ENCODE measurements at places on chromosomes 6 and 20.

- no peak for DNase-seq
Observed at GRCh38 chr6:105824732-105825131, 261.4 kb upstream of the PRDM1 start.

DNA sequence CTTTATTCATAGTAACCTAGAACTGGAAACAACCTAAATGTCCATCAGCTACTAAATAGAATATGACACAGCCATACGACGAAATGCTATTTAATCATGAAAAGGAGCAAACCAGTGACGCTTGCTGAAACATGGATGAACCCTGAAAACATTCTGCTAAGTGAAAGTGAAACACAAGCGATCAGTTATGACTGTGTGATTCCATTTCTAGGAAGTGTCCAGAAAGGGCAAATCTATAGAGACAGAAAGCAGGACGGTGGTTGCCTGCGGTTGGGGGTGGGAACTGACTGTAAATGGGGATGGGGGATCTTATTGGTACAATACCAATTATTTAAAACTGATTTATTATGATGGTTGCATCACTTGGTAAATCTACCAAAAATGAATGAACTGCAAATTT lies 126.8 kb downstream of the IPCEF1 start:
- no peak for DNase-seq

- no peak for DNase-seq
Observed at GRCh38 chr6:34237316-34237721, 646 bp downstream of the HMGA1 start.

- no peak for DNase-seq
Observed at GRCh38 chr6:9499709-9500108, 915.2 kb downstream of the TFAP2A start.

DNA sequence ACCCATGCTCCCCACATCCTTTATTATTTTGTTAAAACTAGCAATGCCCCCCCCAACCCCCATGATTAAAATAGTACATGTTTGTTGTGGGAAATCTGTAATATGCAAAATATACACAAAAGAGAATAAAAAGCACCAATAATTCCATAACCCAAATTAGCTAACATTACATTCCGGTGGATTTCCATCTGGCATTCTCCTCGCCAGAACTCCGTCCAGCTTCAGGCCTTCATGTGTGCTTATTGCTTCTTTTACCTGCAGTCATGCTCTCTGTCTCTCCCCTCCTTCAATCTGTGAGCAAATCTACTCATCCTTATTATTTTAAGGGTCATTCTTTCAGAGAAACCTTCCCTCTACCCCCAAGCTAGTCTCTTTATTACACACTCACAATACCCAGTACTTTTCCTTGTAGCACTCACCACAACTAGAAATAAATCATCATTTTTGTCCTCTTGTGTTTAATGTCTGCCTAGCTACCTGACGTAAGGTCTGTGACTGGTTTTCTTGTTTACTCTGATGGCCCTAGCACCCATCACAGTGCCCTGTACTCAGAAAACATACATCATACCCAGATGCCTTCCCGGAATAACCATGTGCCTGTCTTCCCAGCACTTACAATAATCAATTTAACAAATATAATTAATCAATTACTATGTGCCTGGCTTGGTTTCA lies 25.6 kb upstream of the IER3 start:
- DNase-seq = no peak

DNA sequence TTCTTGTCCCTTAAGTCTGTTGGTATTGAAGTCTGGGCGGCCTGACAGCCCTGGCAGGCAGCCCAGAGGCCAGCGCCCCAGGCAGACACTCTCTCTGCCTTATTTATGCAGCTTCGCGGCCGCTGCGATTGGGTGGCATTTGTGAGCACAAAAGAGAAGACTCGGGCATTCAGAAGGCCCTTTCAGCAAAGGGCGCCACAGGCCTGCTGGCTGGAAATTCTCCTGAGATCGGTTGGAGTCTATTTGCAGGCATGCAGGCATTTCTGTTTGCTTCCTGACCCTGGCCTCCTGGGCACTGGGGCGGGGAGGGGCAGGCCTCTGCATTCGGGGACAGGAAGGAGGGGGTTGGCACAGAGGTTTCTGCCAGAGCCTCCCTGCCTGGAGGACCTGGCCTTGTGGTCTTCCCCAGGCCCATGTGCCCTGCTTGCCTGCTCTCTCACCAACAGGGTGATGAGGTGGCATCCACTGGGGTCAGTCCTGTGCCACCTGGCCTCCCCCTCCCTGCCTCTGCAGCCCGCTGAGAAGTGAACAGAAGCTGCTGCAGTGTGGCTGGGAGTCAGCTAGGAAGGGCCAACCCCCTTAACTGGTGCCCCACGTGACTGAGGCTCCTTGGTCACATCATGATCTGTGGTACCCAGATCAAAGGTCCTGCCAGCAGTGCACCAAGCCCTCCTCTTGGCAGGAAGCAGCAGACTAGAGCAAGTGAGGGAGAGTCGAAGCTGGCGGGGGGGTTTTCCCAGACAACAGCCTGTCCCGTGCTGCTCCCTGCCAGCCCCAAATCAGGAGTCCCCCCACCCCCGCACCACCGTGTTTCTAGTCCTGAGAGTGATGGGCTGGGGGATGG lies 16.6 kb upstream of the CCDC167 start:
- peak; percentile 57 for DNase-seq

DNA sequence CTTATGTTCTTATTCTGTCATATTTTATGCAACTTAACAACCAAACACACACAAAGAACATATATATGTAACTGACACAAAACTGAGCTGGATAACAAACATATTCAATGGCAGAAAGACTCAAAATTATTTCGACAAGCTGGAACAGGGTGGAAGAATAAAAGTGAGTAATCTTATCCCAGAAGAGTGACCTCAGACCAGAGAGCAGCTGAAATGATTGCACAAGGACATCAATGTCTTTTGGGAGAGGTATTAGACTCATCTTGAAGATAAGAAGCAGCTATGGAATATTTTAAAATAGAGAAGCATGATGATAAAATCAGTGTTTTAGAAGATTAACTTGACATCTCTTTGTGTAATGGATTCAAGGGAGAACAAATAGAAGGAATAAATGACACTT lies 191.6 kb upstream of the PRDM1 start:
- no peak for DNase-seq

DNA sequence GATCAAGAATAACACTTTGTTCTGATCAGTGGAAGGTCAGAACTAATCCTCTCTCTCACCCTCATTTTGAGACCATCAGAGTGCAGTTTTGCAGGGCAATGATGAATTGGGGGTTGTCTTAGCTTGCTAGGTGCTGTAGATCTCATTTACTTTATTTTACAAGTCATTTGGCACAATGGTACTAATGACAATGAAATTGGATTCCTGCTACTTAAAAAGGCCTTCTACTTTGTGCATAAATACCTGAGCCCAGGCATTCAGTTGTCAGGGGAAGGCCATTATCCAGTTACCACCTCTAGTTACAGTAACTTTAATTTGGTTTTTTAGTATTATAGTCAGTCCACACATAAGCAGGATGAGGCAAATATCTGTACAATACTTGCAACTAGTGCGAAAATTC lies 240.0 kb downstream of the HDGFL1 start:
- DNase-seq = no peak

DNA sequence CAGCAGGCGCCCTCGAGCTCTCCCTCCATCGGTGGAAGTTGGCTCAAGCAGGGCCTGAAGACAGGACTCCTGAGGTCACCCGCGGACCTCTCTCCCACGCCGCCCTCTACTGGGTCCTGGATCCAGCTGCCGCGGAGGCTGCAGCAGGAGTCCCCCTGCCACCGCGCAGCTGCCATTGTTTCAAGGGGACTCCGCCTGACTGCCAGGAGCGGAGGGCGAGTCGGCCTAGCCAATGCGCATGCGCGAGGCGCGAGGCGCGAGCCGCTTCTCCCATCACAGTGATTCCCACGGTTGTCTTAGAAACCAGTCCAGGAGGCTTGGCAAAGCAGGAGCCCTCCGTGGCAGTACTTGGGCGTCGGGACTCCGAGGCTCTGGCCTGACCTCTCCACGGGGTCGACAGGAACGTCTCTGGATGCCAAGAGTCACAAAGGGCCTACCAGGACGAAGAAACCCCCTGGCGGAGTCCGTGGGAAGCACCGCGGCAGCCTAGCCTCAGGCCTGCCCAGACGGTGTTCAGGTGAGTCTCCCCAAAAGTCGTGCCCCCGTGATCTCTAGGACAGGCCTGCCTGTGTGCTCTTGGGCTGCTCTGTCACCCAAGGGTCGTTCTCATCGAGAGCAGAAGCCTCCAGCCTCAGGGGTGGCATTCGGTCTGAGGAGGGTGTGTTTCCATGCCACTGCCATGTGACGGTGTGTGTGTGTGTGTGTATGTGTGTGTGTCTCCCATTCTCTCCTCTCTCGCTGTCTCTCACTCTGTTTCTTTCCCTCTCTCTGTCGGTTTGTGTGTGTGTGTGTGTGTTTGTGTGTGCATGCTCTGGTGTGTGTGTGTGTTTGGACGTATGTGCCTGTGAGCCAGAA lies 290.6 kb upstream of the ZNF337 start:
- DNase-seq = peak; percentile 87

GRCh38 chr6:62146954-62147853 lies 138.8 kb downstream of the KHDRBS2 start:
- DNase-seq = no peak

DNA sequence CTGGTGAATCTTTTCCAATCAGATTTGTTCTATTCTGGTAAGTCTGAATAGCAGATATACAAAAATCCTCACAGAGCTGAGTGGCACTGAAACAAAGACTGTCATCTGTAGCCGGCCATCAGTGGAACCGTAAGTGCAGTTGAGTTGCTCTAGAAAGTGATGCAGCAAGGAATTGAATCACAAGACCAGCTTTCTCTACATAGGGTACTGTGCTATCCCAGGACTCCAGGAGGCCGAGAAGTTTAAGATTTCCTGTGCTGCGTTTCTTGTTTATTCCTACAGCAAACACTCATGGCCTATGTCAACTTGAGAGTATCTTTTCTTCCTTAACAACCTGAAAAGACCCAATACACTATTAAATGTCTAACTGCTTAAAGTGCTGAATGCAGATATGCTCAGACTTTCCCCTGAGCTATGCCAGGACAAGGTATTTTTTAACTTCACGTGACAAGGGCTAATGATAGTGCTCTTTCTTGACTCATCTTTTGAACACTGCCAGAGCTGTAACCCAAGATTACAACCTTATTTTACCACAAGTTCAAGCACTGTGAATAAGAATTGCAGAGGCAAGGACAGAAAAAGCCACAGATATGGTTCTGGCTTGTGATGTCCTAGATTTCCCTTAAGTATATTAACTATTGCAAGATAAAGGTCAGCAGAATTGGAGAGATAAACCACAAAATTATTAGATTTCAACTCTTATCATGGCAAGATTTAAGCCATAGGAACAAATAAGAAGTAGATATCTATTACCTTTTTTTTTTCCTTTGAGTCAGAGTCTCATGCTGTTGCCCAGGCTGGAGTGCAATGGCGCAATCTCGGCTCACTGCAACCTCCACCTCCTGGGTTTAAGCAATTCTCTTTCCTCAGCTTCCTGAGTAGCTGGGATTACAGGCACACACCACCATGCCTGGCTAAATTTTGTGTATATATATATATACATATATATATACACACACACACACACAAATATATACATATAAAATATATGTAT lies 71.6 kb downstream of the GJA1 start:
- DNase-seq = no peak

DNA sequence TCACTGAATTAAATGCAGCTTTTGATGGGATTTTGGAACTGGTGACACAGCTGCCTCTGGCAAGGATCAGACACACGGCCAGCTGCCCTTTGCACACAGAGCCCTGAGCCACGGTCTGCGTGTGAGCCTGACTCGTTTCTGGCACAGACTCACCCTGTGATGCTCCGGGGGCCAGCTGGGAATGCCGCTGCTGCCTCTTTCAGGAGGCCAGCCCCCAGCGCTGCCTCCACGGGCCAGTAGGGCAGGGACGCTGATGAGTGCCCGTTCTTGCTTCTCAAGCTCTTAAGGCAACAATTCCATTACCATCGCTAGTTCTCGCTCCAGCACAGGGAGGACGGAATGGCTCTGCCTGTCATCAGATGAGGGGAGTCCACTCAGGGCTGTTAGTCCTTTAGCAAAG lies 61.6 kb downstream of the IRF4 start:
- DNase-seq = peak; percentile 51

DNA sequence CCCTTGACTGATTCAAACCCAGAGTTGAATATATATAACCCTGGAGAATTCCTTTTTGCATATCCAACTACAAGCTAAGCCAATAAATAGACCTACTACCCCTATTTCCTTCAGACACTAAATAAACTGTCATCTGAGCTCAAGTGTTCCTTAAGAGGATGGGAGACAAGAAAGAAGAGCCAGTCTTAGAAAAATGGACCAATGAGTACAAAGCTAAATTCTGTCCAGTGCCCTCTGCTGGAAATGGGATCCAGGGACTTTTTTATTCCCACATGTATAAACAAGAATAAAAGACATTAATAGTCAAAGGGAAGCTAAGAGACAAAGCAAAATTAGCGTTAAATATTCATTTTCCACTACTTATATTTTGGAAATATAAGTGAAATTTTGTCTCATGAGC lies 4.8 kb downstream of the PPP1R10 start:
- DNase-seq = no peak

DNA sequence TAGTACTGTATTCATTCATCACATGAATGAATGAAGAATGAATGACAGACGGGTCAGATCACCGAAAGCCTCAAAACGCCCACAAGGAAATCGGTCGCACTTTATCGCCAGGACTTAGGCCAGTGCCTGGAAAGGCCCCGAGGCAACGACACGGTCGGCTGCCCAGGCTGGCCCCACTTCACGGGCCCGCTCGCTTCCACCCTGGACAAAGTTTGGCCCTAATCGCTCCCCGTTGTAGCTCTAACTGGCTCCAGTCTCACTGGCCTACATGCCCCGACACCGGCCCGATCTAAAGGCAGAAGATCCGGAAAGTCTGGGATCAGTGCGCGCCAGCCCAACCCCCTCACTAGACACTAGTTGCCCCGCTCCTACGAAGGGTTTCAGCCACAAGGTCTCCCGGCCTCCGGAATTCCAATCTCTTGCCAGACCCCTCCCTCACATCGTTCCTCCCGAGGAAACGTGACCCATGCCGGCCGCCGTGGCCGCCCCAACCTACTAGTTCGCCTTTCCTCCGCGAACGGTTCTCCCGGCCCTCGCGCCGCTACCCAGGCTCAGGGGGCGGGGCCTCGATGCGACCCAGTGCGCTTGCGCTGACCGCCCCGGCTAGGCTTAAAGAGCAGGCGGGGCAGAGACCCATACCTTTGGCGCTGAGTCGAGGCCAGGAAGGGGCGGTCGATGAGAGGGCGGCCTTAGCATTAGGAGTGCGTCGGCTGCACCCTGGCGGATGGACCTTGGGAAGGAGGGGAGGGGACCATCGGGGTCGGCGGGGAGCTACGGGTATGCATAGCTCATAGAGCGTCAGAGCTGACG lies at the start of the genes GSS and MYH7B:
TSS of gene GSS (minus strand) at position 576 of the 810 bp plus-strand sequence. CDS start 3,954 bp downstream, outside the sequence.
TSS of gene MYH7B (plus strand) at position 638 of the 810 bp plus-strand sequence. CDS start 22,138 bp downstream, outside the sequence.
- peak; percentile 99 for DNase-seq

GRCh38 chr20:6081236-6081635 lies 27.4 kb upstream of the LRRN4 start:
- no peak for DNase-seq

All from islet precursor cell (in vitro differentiated cells).